Right hindlimb (tissue), 1 donor: ENCODE measurements at places on chromosomes 6 and 20.

GRCh38 chr6:36383606-36384005, 3.9 kb downstream of the ETV7 start:
- no peak for DNase-seq

DNA sequence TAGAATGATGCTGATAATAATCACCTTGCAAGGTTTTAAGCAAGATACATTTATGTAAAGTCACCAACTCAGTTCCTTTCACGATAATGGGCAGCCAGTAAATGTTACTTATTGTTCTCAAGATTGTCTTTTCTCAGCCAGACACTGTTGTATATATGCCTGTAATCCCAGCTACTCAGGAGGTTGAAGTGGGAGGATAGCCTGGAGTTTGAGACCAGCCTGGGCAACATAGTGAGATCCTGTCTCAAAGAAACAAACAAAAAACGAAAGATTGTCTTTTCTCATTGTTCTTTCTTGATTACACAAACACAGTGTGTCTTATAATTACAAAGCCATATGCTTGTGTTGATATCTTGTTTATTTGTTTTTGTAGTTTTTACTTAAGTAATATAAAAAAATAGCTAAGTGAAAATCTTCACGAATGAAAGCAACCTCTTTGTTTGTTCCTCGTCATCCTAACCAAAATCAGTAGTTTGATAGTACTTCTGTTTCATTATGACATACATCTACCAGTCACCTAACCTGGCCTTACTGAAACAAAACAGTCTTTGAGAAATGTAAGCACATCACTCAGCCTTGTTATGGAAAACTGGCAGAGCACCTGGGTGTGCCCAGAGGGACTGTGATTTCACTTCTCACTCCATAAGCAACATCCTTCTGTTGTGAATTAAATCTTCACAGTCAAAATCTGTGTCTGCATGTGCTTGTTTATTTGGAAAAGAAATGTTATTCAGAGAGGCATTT, 436.2 kb upstream of the SOX4 start:
- DNase-seq: peak; percentile 37

DNA sequence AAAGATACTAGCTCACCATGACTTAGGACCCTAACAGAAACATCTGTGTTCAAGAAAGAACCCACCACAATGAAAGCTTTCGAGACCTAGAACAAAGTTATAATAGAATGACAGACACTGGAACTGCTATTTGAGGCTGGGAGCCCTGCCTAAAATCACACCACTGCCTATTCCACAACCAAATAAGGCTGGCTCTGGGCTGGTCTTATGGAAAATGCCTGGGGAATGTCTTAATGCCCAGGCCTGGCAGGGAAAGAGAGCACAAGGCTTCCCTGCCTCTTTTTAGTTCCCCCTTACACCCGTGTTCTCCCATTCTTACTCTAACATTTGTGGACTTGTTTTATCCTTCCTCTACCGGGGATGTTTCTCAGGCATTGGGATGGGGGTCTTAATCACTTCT, 5.6 kb upstream of the METTL24 start:
- DNase-seq: peak; percentile 39

DNA sequence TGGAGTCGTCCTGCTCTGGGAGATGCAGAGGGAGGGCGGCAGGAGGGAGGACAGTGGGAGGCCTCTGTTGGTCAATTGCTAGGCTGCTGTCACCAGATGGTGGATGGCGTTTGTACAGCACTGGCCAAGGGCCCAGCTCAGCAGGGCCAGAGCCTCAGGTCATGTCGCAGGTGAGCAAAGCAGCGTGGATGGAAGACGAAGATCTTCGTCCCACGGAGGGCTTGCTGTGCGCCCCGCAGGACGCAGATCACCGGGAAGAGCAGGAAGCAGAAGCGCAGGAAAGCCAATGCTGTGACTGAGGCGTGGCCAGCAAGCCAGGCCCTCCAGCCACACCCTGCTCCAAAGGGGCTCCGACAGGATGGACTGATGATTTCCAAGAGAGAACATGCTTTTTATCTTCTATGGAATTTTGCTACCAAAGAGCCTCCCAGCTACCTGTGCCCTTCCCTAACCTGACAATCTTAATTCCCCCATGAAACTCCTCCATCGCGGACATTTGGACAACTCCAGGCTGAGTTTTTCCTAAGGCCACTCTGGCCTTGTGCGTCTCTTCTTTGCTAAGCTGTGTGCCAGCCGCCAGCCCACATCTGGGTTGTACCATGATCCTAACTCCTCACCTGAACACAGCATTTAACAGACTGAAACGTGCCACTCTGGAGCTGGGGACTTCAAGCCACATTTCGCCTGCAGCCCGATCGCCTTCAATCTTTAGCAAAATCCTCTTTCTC, 3.5 kb upstream of the SLCO4A1 start:
- no peak for DNase-seq

DNA sequence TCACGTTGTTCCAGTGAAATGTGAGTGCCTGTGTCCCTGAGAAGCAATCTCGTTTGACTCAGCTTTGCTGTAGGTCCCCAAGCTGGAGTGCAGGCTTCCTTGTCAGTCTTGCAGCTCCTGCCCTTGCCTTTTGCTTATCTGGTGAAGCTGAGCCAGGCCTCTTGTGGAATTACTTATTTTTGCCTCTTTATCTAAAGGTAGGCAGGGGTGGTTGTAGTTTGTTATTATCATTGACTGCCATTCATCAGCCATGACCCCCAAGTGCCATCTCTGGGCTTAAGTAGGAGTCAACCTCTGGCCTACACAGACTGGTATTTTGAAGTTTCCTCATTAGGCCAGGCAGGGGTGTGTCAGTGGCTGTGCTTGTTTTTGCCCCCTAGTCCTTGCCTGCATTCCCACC, 2.1 kb downstream of the TMEM14B start:
- no peak for DNase-seq

DNA sequence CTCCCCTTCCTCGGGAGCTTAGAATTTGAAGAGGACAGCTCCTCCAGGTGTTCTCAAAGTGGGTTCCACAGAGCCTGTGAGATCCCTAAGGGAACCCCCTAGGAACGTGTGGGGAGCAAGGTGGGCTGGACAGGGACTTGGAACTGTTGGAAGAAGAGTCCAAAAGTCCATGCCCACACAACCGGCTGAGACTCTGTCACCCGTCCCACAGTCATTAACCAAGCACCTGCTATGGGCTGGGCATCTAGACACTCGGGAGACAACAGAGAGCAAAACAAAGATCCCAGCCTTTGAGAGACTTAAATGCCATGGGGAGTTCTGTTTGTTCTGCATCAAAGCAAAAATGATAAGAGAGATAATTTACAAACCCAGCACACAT, 51.9 kb upstream of the SAYSD1 start:
- DNase-seq: no peak

- DNase-seq: no peak
Measured at GRCh38 chr20:50992336-50992732, 30.6 kb downstream of the KCNG1 start.
